Cardiac muscle cell (in vitro differentiated cells and primary cell): ENCODE measurements at places on chromosomes 4 and X.

GRCh38 chr4:185398618-185399017 lies 2.0 kb downstream of the ANKRD37 start:
- no peak for DNase-seq

- peak; percentile 51 for DNase-seq
These were observed 36.3 kb downstream of the C4orf51 start for GRCh38 chr4:145716200-145716599.

DNA sequence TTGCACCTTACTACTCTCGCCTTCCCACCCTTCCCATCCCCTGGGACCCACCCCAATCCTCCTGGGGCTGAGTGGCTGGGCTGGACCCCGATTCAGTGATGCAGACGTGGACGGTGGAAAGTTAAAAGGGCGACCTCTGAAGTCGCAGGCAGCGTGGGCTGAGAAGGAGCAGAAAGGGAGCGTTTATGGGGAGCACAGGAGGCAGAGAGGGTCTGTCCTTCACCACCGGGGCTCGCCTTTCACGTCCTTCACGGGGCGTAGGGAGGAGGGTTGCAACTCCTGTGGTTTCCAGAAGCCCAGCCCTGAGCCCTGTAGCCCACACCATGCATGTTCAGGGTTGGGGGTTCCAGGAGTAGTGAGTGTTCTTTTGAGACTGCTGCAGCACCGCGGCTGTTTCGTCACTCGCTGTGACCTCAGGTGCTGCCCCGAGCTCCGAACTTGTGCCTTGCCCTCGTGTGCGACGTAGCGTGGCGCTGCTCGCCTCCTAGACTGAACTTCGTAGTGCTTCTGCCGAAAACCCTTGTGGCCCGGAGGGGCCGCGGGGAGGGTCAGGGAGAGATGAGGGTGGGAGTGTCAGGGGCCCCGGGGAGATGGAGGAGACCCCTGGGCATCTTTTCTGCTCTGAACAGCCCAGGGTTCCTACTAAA lies 1.6 kb downstream of the NHS start:
- DNase-seq, result no peak

DNA sequence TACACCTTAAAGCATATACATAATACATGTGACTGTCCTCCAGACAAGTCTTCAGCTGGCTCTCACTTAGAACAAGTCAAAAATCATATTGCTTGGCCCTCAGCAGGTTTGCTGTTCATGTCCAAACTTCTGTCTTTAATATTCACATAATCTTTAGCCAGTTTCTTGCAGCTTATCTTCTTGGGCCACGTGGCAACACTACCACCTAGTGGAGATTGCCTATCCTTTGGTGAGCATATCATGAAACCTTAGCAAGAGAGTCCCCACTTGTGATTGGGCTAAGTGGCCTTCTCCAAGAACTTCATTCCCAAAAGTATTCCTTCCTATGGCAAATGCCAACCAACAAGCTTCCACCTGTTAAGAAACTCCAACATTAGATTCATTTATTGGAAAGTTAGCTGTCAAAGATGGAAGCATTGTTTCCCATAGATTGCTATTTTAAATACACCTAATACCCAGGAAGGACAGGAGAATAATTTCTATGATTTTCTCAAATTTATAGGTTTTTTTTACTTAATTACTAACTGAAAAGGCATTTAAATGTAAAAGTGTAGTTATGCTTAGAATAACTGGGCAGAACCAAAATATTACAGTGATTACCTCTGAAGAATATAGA lies 231.9 kb upstream of the INTU start:
- DNase-seq, result peak; percentile 87

GRCh38 chr4:4182835-4183568 lies 43.7 kb downstream of the OTOP1 start:
- DNase-seq, result peak; percentile 28

- no peak for DNase-seq
These were observed 703.5 kb downstream of the FAT4 start for GRCh38 chr4:126018274-126018673.
